ENCODE measurements at places on chromosomes 11 and 22. TPM values are rescaled to one million over a fixed set of nuclear protein-coding genes. Genes with fewer than 3 reads are reported as not detected.
A peak's percentile ranks its signal among the peaks of the same experiment; 100 is the strongest.

DNA sequence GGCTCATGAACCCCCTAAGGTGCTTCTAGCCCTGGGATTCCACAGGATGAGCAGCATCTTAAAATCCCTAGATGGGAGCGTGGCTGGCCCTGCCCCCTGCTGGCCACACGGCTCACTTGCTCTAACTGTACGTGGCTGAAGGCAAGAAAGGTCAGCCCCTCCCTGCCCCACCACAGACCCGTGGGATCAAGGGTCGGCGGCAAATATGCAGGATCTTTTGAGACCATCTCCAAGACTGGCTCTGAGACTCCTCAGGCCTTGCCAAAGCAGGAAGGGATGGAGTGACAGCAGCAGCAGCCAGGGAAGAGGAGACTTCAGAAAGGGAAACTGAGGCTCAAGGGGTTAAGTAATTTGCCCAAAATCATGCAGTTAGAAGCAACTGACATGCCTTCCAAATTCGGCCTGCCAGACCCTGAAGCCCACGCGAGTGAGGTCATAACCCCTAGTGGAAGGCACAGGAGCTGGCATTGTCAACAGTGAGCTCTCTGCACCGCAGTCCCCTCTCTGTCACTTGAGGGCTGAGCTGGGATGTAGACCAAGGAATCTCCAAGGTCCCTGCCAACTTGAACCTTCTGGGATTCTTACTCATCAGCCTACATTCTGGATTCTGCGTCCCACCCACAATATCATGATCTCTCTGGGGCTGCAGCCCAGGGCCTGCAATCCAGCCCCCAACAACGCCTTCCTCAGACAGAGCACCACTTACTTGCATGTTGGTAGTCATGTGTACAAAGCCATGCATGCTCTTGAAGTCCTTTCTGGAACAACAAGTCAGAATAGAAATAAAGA lies 31.4 kb downstream of the CREB3L1 start:
- H3K4me1 ChIP-seq: peaks cover 8% of the 10 kb centered on the region
- no peak overlapping the region for H3K4me3 ChIP-seq
- H3K27me3 ChIP-seq: no peaks in the 10 kb centered on the region
- peaks cover 17% of the 10 kb centered on the region for H3K36me3 ChIP-seq
- peak; percentile 79 for DNase-seq

GRCh38 chr11:20000351-20001134 lies 159.7 kb downstream of the DBX1 start:
- no peak overlapping the region for H3K27ac ChIP-seq
- H3K4me3 ChIP-seq: no peak overlapping the region
- H3K4me1 ChIP-seq: peaks cover 15% of the 10 kb centered on the region
- H3K36me3 ChIP-seq: peaks cover 11% of the 10 kb centered on the region
- H3K27me3 ChIP-seq: no peaks in the 10 kb centered on the region
- peak; percentile 75 for DNase-seq

GRCh38 chr22:47154621-47155081 lies 392.2 kb downstream of the TBC1D22A start:
- H3K4me3 ChIP-seq: peak overlapping the region; percentile 27
- peaks cover 7% of the 10 kb centered on the region for H3K36me3 ChIP-seq
- peaks cover 6% of the 10 kb centered on the region for H3K4me1 ChIP-seq
- no peaks in the 10 kb centered on the region for H3K27me3 ChIP-seq

The MS4A3 gene
- not detected for total RNA-seq

DNA sequence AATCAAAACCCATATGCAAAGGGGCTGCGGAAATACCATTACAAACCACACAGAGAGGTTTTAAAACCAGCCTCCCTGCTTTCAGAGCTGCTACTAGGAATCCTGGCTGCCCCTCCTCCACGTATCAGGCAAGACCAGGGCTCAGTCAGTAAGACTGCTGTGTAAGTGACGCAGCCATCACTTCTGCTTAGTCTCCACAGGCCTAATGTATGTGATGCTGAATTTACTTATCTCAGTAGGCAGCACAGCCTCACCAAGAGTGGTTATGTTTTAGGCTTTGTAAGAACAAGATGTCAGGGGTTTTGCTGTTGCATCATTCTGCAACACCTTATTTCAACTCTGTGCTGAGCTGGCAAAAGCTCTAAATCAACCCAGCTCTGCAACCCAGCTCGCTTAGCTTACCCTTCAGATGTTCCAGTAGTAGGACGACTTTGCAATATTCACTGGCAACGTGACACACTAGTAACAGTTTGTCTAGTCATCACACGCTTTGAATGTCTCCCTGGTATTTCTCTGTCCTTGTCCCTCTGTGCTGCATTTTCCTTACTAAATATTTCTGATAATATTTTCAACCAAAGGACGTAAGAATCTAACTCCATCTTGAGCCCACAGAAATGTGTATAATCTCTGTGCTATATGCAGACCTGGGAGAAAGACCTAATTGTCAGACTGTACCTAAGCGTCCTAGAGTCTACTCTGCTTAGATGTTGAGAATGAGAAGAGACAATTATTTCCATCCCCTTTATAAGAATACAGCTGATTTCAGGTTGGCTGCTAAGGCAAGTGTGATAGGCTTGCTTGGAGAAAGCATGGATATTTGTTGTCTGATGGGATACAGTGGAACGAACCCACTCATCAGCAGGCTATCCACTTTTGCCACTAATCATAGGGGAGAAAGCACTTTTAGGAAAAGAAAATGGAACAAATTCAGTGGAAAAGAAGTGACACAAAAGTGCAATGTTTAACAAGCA lies 72.2 kb downstream of the LARGE2 start:
- H3K4me1 ChIP-seq: peaks cover 48% of the 10 kb centered on the region
- H3K27me3 ChIP-seq: no peaks in the 10 kb centered on the region
- no peaks in the 10 kb centered on the region for H3K36me3 ChIP-seq
- peak; percentile 66 for DNase-seq

The C11orf86 gene
- 0.37 TPM for total RNA-seq

- DNase-seq: peak; percentile 75
- no peaks in the 10 kb centered on the region for H3K27me3 ChIP-seq
- peak within 1 kb of the TSS; percentile 86 for H3K27ac ChIP-seq
- H3K36me3 ChIP-seq: no peaks in the 10 kb centered on the region
- H3K4me1 ChIP-seq: peaks cover 32% of the 10 kb centered on the region
These were observed at the start of gene KCTD14 for GRCh38 chr11:78022397-78023396. KCTD14 (minus strand) TSS chr11:78023276; CDS start chr11:78023249, 27 bp downstream.

DNA sequence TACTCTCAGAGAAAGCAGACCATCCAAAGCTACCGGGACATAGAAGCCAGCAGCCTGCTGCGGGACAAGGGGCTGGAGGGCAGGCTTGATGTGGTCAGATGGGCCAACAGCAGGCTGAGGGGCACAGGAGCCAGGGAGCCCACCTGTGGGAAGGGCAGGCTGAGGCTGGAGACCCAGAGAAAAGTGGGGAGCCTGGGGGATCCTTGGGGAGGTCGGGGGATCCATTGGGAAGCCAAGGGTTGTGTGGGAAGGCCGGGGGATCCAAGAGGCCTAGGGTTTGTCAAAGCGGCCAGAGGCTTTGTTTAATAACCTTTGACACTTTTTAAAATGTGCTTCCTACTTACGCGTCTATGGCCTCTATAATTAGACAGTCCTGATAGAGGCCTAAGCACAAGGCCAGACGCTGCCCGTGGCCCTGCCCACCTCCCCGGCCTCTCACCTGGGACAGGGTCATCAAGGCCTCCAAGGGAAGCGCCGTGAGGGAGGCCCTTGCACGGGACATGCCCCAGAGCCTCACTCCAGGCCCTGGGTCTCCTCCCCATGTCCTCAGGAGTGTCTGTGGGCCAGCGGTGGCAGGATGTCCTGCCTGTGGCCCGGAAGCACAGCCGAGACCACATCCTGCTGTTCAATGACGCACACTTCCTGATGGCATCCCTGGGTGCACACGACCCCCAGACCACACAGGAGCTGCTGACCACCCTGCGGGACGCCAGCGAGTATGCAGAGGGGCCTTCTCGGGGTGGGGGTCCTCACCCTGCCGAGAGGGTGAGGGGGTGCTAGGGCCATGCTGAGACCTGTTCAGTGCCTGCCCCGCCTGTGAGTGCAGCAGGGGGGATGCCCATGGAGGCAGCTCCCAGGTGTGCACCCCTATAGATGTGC lies 8.6 kb upstream of the GTSE1 start:
- no peaks in the 10 kb centered on the region for H3K27me3 ChIP-seq
- peak overlapping the region; percentile 70 for H3K27ac ChIP-seq
- H3K4me1 ChIP-seq: no peaks in the 10 kb centered on the region
- H3K36me3 ChIP-seq: peaks cover 100% of the 10 kb centered on the region
